ENCODE measurements at places on chromosomes 6 and 20. TPM values are rescaled to one million over a fixed set of nuclear protein-coding genes. Genes with fewer than 3 reads are reported as not detected.

- H3K4me3 ChIP-seq: no peak overlapping the region
- H3K4me1 ChIP-seq: peaks cover 11% of the 10 kb centered on the region
- H3K36me3 ChIP-seq: no peaks in the 10 kb centered on the region
- DNase-seq: no peak
- H3K27ac ChIP-seq: peak overlapping the region; percentile 35
- H3K27me3 ChIP-seq: no peaks in the 10 kb centered on the region
These were observed 122.3 kb downstream of the BANF2 start for GRCh38 chr20:17822039-17822438.

DNA sequence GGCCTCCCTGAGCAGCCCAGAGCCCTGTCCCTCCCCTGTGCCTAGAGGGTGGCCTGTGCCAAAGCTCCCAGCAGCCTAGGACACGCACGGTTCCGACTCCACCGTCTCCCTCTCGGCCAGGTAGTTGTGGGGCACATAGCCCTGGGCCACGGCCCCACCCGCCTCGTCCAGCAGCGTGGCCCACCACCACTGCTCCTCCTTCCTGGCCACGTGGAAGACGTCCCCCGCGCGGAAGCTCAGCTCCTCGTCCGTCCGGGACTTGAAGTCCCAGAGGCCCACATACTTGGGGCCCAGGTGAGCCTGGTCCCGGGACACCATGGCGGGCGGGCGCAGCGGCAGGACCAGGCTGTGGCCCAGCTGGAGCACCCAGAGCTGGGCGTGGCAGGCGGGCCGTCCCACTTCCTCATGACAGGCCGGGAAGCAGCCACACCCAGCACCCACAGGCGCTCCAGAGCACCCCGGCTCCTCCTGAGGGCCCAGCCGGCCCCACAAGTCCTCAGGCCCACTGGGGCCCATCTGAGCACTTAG lies at the start of gene PTK6:
TSS of gene PTK6 (minus strand) at position 380 of the 528 bp plus-strand sequence. CDS start at position 318, 62 bp downstream.
- peak within 1 kb of the TSS; percentile 65 for H3K27ac ChIP-seq
- no peak for DNase-seq
- H3K36me3 ChIP-seq: no peaks in the 10 kb centered on the region
- H3K4me1 ChIP-seq: peaks cover 47% of the 10 kb centered on the region

- H3K4me1 ChIP-seq: peaks cover 13% of the 10 kb centered on the region
- no peak overlapping the region for H3K4me3 ChIP-seq
- DNase-seq: no peak
- no peaks in the 10 kb centered on the region for H3K36me3 ChIP-seq
- H3K27ac ChIP-seq: no peak overlapping the region
- no peaks in the 10 kb centered on the region for H3K27me3 ChIP-seq
These were observed 252.0 kb downstream of the SOX4 start for GRCh38 chr6:21845439-21846140.

- no peak overlapping the region for H3K27ac ChIP-seq
- H3K27me3 ChIP-seq: no peaks in the 10 kb centered on the region
- H3K4me1 ChIP-seq: no peaks in the 10 kb centered on the region
- no peaks in the 10 kb centered on the region for H3K36me3 ChIP-seq
- H3K4me3 ChIP-seq: no peak overlapping the region
These were observed 296.5 kb upstream of the RUNX2 start for GRCh38 chr6:45031601-45032000.

DNA sequence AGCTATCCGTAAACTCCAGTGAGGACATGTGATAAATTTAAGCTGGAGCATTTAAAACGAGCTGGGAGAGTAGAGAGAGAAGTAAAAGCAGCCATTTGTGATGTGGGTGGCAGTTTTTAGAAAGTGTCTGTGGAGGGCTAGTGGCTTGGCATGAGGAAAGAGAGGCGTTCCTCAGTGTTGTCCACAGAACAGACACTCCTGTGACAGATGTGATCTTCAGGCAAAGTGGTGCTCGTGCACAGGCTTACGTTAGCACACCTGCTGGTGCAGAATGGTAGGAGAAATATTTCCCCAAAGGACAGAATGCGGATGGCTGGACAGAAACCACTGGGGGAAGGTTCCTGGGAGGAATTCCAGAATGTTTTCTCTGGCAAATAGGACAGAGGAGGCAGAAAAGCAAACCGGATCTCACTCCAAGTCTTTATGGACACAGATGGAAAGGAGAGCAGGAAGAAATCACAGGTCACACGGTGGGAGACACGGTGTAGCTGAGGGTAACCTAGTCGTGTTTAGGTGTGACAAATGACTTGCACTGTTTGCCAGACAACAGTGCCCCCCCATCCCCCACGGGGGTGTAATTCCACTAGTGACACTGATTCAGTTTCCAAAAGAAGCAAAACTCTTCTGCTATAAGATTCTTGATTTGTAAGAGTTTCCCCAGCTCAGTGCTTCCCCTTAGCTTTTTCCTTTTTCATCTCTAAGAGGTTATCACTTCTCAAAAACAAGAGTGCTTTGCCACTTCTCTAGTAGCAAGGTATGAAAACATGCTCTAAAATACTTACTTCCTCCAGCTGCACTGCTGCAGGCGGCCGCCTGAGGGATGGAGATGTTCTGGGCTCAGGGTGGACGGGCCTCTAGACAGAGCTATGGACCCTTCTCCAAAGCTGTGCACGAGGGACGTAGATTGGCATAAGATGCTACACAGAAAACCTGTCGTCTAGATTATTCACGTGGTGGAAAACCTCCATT lies 293.2 kb downstream of the QKI start:
- no peak overlapping the region for H3K4me3 ChIP-seq
- no peak overlapping the region for H3K27ac ChIP-seq
- H3K36me3 ChIP-seq: no peaks in the 10 kb centered on the region
- H3K27me3 ChIP-seq: no peaks in the 10 kb centered on the region
- H3K4me1 ChIP-seq: peaks cover 44% of the 10 kb centered on the region
- no peak for DNase-seq

- no peak overlapping the region for H3K4me3 ChIP-seq
- H3K27ac ChIP-seq: no peak overlapping the region
- no peak for DNase-seq
- no peaks in the 10 kb centered on the region for H3K36me3 ChIP-seq
- no peaks in the 10 kb centered on the region for H3K27me3 ChIP-seq
These were observed 102.8 kb downstream of the NRSN1 start for GRCh38 chr6:24228681-24229255.

Gene GSTA2
- total RNA-seq: not detected

Gene MCM3
- 36.3 TPM for total RNA-seq

Gene SPTLC3
- 5.9 TPM for total RNA-seq
